ENCODE measurements at places on chromosomes 6 and 20.
A peak's percentile ranks its signal among the peaks of the same experiment; 100 is the strongest.

GRCh38 chr20:56443654-56444540 lies 24.5 kb upstream of the RTF2 start:
- DNase-seq: no peak

DNA sequence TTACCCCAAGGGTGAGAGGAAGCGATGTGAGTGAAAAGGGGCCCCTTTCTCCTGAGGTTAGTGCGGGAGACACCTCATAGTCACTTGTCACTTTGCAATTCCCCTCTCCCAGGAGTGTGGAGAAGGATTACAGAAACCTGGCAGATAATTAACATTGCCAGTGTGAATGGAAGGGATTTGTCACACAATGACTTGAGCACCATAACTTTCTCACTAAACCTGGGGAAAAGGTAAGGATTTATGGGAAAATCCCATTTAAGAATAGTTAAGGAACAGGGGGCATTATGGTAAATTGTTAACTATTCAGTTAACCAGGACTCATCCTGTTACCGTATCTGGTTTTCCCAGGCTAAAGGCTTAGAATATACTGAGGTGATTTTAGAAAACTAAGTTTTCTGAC lies 219.5 kb upstream of the JAG1 start:
- DNase-seq: no peak

- no peak for DNase-seq
Measured at GRCh38 chr20:2521369-2522305, 12.9 kb upstream of the ZNF343 start.

DNA sequence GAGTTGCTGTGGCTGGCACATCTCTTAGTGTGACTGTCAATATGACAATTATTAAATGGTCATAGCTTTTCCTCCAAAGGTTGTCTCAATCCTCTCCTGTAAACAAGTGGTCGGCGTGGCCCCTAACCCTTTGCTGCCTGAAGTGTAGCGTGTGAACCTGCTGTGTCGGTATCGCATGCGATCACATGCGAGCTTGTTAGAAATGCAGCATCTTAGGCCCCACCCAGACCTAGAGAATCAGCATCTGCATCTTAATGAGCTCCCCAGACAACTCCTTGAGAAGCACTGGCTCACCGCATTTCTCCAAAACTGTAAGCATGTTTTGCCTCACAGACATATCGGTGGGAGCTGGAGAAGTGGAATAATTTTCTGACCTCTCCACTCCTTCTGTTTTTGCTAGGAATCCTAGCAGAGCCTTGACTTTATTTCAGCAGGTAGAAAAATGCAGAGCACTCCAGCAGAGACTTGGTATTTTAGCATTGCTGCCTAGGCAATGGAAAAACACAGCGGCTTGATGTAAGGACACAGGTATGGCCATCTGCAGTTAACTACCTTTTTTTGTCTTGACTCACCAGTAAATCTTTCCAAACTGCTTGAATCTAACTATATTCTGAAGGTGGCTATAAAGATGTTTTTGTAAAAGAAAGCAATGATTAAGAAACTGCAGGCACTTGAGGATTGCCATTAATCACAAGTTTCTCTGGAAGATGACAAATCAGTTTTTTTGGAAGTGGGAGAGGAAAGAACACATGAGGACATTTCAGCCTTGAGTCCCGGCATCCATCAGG lies 67.6 kb downstream of the PSMG4 start:
- DNase-seq: no peak

DNA sequence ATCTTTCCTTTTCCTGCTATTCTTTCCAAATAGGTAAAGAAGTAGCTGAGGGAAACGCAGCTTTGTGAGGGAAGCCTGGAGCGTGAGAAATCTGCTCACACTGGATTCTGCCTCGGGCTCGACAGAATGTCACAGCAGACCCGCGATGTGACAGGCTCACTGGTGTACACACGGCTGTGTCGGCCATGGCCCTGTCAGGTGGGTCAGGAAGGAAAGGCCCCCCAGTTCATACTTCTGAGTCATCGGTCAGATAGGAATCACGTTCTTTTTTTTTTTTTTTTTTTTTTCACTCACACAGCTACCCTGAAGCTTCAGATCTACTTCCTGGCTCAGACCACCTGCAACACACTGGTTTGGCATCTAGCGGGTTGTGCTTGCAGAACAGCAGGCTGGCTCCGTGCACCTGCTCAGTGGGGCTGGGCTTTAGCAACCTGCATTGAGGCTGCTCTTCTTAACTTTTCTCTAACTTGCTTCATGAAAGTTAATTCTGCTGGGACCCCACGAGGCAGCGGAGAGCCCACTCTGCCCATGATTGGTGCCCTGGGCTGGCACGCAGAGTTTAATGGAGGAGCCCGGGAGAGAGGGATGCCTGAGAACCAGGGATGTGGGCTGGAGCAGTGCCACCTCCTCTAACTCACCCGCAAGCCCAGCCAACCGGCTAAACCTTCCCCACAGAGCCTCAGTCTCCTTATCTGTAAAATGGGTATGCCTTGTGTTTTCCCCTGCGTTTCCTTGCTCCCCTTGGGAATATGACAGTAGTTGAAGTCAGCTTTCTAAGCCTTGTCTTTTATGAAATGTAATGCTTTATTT lies 61.5 kb upstream of the FNDC1 start:
- DNase-seq: no peak

GRCh38 chr6:40962241-40962640 lies 76.8 kb downstream of the UNC5CL start:
- DNase-seq: no peak

DNA sequence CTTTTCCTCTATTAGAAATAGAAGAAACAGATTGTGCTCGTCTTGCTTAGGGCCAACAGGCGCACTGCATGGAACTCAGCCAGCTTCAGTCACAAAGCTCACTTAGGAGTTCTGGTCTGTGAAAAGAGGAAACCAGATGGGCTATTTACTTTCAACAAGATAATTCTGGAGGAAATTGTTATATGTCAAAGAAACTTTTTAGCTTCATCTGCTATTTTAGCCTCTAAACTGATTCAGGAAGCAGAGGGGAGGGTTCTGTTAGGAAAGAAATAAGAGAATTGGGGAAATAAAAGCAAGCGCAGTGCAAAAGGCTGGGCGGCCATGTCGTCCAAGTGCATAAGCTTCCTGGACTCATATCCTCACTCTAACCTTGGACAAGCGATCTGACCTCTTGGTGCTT lies 21.3 kb downstream of the PRKN start:
- no peak for DNase-seq

- no peak for DNase-seq
Measured at GRCh38 chr6:43012364-43012763, 1.4 kb downstream of the MEA1 start.

- no peak for DNase-seq
Measured at GRCh38 chr20:45294003-45294368, 12.7 kb upstream of the RBPJL start.

- no peak for DNase-seq
Measured at GRCh38 chr20:62374331-62375152, 7.4 kb upstream of the LAMA5 start.

DNA sequence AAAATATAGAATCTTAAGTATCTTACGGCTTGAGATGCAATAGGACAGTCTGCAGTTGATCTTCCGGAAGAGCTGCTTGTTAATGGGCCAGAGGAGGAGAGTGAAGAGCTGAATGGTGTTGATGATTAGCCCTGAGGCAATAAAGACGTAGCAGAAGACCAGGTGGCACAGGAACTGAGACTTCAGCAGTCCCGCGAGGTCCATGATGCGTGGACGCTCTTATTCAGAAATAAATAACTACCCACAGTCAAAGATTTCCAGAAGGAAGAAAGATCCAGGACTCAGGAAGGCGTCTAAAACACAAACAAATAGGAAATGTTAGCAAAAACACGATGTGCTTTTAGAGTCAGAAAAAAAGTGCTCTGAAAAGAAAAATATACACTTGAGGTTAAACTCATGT lies 41.9 kb downstream of the AGPAT4 start:
- no peak for DNase-seq

DNA sequence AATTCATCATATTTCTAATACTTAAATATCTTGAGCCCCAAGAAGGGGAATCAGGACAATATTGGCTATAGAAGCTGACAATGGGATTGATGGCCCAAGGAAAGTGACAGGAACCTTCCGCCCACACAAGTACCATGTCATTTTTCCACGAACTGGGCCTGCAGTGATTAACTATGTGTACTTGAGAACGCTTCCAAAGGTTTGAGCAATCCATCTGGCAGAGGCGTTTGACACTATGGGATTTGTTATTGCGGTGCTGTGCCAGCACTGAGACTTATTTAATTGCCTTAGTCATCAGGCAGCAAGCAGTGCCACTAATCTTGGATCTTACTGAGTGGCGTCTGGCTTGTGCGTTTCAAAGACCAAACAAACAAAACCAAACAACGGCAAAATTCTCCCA lies 135.6 kb upstream of the UST start:
- no peak for DNase-seq

DNA sequence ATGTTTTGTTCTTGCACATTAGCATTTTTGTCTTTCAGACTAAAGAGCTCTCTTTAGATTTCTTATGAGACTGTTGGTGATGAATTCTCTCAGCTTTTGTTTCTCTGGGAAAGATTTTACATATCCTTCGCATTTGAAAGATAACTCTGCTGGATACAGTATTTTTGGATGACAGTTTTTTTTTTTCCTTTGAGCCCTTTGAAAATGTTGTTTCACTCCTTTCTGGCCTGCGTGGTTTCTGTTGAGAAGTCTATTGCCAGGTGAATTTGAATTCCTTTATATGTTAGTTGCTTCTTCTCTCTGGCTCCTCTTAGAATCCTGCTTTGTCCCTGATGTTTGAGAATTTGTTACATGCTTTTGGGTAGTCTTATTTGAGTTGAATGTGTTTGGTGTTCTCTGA lies 22.2 kb upstream of the KIAA1586 start:
- DNase-seq: no peak

- no peak for DNase-seq
Measured at GRCh38 chr20:6714279-6714711, 53.2 kb upstream of the BMP2 start.

DNA sequence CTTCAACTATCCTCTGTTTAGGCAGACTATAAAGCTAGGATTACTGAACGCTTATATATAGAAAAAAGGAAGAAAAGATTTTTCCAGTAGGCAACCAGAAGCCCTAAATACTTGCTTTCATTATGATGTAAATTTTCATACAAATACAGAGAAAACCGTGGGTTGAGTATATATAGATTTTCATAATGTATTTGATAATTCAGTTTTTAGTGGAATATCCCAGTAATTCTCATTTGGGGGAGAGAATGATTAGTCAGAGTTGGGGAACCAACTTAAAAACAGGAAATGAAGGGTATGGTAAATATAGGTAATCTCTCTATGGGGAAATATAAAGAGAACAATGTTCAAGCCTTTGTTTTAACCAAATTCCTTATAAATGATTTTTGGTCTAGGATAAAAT lies 154.0 kb upstream of the CITED2 start:
- no peak for DNase-seq

GRCh38 chr20:39676857-39677391 lies 714.8 kb downstream of the DHX35 start:
- no peak for DNase-seq

DNA sequence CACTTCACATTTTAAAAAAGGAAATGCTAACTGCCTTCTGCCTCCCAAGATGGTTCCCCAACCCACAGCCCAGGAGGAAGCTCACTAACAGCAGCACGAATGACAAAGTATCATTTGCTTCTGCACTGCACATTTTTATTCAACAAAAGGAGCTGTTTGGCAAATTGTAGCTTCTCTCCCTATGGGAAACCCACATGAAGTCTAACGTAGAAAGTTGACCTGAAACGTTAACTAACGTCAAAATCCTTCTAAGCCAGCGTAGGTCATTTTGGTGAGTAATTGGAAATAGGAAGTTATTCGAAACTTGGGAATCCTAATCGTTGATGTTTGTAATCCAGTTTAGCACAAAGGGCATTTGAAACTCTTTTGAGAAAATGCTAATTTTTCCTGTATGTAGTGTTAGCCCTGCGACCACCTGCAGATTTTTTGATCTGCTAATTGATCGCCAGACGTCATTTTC lies 2.9 kb downstream of the SALL4 start:
- no peak for DNase-seq

DNA sequence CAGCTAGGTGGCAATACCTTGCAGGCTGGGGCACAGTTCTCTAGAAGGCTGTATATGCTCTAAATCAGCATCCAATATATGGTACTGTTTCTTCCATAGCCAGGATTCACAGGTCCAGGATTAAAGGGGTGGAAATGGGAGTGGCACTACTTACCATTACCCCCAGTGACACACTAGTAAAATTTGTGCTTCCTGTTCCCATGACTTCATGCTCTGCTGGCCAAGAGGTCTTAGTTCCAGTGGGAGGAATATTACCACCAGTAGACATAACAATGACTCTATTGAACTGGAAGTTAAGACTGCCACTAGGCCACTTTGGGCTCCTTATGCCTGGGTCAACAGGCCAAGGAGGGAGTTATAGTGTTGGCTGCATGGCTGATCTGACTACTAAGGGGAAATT lies 174.3 kb upstream of the TNFAIP3 start:
- no peak for DNase-seq

DNA sequence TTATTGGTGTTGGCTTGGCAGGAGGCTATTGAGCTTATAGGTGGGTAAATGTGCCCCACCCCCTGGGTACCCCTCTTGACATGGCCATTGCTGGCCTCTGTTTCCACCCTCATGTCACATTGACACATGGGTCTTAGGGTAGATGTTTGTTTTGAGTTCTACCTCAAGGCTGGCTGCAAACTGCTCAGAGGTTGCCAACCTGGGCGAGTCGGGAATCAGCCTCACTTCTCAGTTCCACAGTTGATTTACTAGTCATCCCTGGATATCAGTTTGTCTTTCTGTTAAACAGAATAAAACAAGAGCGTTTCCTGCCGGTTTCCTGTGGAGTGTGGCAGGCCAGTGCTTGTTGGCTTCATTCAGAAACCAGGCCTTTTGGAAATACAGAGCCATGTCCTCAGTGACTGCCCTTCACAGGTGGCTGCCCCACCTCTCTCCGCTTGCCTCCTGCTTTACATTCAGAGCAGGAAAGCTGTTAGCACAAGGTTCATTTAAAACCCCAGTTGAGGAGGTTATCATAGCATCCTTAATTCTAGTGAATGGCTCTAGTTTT lies 105.6 kb downstream of the TCP11 start:
- DNase-seq: no peak

DNA sequence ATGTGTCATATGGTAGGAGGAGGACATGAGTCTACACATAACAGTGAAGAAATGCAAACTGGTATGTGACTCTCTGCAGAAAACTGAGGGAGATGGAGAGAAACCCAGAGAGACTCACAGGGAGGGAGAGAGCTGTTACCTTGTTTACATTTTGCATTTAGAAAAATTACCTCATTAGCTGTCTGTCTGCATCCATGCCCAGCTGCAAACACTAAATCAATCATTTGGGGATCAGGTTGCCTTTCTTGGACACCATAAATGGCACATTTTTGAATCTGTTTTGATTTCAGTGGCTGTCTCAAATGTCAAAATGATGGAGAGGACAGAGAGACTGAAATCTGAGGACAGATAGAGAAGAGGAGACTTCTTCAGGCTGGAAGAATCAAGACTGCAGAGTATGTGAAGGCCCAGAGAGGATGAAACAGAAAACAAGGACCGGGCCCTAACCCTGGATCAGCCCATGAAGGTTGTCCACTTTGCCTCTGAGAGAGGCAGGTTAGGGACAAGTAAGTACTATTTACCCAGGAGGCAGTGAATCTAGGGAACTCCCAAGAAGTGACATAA lies 92.2 kb downstream of the UNC5CL start:
- no peak for DNase-seq

GRCh38 chr6:84575264-84575663 lies 189.1 kb downstream of the TBX18 start:
- DNase-seq: no peak

- peak; percentile 68 for DNase-seq
Measured at GRCh38 chr6:34049395-34050342, 96.2 kb downstream of the GRM4 start.

All from cerebellar nuclear complex (tissue), 1 donor.